ENCODE measurements at places on chromosomes 11 and 22. TPM values are rescaled to one million over a fixed set of nuclear protein-coding genes. Genes with fewer than 3 reads are reported as not detected.

REXO2 gene
- total RNA-seq: 213 TPM

ARHGAP8 gene
- total RNA-seq: not detected

PNPLA3 gene
- 5.3 TPM for total RNA-seq

YDJC gene
- total RNA-seq: 8.3 TPM

DGAT2 gene
- 5.6 TPM for total RNA-seq

ART5 gene
- not detected for total RNA-seq

Data from smooth muscle cell of the umbilical artery (primary cell).